A172 (cell line): ENCODE measurements at places on chromosomes 13 and 19.

DNA sequence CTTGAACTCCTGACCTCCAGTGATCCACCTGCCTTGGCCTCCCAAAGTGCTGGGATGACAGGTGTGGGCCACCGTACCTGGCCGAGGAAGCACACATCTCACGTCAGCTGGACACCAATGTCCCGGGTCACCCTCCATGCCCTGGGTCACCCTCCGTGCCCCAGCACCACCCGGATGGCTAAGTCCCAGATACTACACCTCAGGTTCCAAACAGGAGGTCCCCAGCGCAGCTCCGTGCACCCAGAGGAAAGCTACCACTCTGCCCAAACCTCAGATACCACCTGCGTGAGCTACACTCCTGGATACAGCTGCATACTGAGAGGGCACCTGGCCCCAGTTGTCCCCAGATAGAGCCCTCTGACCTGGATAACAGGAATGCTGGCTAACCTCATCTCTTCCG is 14.0 kb downstream of the LRRC4B start:
- DNase-seq, result no peak

- no peak for DNase-seq
These were observed 12.6 kb downstream of the RB1 start for GRCh38 chr13:48315969-48316650.

DNA sequence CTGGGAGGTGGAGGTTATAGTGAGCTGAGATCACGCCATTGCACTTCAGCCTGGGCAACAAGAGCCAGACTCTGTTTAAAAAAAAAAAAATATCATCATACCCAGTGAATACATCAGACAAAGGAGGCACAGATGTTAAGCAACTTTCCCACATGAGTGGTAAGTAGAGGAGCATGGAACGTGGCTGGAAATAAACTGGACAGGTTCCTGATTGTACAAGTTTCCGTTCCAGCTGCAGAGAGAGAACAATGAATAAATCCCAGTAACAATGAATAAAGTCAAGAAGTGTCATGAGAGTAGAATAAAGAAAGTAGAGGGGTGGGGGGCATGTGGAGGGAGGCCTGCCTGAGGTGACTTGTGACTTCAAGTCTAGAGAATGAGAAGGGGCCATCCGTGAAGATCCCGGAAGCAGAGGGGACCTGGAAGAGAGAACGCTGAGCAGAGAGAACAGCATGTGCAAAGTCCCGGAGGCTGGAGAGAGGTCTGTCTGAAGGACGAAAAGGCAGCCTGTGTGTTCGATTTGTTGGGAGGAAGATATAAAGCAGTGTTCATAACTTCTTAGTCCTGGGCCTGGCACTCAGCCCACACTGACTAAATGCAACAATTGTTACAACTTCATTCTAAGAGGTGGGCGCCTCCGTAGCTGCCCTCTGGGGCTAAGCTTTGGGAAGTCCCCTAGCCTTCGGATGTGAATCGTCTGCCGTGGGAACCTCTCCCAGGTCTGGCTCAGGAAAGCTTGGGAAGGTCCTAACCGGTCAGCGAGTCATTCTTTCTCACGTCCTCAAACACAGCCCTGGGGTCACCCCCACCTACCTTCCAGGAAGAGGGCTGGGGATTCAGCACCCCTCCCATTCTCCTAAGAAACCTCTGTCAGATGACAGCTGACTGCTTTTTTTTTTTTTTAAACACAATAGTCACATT is 15.3 kb upstream of the ARHGEF18 start:
- DNase-seq, result peak; percentile 14

DNA sequence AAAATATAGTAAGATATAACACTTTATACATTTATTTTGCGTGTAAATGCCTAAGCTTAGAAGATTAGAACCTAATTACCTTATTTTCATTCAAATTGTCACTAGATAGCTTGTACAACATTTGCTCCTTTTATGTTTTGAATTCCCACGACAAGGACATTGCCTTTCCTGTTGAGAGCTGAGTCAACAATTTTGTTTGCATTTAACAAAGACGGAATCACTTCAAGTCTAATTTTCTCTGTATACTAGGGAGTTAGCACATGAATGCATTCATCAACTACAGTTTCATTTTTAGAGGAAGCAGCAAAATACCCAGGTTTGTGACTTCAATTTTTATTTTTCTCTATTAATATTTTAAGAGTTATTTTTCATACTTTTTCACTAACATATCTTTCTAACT is 48.7 kb upstream of the PCCA start:
- no peak for DNase-seq

- no peak for DNase-seq
These were observed 106.7 kb downstream of the PCCA start for GRCh38 chr13:100195568-100195967.

- DNase-seq, result no peak
These were observed 284.7 kb downstream of the TSHZ3 start for GRCh38 chr19:31064491-31064890.

DNA sequence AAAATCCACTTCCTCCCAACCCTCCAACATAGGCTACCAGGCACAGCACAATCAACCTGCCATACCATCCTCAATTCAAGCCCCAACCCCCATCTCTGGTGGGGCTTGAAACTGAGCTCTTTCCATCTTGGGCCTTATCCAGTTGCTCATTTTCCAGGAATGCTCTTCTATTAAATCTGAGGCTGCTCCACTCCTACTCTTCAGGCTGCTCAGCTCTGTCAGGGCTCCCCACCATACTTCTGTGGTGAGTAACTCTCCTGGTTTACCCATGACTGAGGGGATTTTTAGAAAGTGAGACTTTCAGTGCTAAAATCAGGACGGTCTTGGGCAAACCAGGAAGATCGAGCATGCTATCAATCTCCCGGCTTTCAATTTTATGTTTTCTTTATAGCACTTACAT is 512.8 kb downstream of the LMO7 start:
- peak; percentile 2 for DNase-seq

- DNase-seq, result peak; percentile 6
These were observed 1.5 kb downstream of the ZNF235 start for GRCh38 chr19:44303320-44303719.

DNA sequence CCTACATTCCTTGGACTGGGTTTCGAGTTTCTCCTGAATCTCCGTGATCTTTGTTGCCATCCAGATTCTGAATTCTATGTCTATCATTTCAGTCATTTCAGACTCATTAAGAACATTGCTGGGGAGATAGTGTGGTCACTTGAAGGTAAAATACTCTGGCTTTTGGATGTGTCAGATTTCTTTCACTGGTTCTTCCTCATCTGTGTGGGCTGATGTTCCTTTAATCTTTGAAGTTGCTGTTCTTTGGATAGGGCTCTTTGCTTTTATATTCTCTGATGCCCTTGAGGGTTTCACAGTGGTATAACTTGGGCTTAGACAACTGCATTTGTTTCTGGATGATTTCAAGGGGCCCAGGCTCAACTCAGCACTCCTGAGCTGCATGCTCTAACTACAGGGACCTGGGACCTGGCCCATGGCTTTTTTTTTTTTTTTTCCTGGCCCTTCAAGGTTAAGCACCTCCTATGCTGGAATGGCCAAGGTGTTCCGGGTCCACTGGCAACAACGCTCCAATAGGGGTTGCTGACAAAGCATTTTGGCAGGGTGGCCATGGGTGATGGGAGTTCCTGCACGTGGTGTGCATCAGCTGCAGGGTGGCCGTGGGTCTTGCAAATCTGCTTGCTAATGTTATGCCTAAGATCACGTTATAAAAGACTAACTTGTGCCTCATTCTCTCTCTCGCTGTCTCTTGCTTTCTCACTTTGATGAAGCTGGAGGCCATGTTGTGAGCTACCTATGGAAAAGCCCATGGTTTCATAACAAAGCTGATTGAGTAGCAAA is 5.9 kb upstream of the SIGLEC7 start:
- DNase-seq, result no peak

DNA sequence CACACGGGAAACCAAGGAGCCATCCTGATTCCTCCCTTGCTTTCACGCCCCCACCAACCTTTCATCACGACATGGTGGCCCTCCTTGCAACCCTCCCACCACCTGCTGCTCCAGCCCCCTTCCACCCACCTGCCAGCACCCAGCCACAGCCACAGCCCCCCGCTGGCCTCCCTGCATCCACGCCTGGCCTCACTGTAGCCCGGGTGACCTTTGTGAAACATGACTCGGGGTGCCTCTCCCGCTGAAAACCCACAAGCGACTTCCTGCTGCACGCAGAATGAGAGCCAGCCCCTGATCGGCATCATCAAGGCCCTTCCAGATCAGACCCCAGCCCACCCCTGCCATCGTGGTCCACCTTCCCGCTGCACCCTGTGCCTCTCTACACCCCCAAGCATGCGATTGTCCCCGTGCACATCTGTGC is 14.9 kb downstream of the POP4 start:
- no peak for DNase-seq

DNA sequence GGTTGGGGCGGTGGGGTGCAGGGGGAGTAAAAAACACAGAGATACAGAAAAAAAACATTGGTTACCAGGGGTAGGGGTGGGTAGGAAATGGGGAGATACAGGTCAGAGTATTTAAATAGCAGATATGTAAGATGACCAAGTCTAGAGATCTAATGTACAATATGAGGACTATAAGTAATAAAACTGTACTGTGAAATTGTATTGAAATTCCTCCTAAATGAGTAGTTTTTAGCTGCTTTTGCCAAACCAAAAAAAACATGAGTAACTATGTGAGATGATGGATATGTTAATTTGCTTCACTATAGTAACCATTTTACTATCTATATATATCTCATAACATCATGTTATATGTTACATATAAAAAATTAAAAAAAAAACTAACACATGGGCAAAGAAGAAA is 29.6 kb downstream of the VWA8 start:
- no peak for DNase-seq

DNA sequence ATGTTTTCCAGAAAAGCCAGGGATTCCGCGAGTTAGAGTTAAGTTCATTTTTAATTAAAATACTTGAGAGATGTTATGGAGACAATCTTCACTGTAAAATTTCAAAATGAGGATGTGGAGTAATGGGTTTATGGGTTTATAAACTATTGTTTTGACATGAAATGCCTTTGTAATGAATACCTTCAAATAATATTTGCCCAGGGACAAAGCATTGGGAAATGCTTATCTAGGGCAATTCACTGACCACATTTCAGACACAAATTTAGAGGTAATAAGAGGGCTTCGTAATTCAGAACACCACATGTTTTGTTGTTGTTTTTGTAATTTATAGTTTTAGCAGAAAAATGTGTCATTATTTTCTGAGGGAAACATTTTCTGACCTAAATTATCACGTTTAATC is 241.1 kb upstream of the ATXN8OS start:
- no peak for DNase-seq

DNA sequence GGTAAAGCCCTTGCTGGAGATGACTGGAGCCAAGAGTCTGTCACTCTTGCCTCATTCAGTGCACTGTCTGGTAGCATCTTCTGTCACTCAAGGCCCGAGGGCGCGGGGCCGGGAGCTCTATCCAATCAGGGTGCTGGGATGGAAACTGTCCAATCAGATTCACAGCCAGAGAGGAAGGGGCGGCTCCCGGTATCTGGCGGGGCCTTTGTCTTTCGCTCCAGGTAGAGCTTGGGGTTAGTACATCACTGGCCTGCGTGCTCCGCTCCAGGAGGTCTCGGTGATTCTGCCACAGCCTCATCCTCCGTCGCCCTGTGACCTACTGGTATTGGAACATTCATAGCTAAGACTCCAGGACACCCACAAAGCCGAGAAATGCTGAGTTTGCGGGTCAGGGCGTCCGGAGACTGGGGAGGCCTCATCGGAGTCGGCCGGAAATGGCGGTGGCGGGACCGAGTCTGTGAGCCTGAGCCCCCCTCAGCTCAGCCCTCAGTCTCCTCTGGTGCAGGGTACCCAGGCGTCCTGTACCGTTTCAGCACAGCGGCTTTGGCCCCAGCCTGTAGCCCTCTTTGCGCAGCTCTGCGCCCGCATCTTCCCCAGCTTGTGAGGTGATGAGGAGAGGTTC is 20.6 kb upstream of the ZNF430 start:
- DNase-seq, result no peak

DNA sequence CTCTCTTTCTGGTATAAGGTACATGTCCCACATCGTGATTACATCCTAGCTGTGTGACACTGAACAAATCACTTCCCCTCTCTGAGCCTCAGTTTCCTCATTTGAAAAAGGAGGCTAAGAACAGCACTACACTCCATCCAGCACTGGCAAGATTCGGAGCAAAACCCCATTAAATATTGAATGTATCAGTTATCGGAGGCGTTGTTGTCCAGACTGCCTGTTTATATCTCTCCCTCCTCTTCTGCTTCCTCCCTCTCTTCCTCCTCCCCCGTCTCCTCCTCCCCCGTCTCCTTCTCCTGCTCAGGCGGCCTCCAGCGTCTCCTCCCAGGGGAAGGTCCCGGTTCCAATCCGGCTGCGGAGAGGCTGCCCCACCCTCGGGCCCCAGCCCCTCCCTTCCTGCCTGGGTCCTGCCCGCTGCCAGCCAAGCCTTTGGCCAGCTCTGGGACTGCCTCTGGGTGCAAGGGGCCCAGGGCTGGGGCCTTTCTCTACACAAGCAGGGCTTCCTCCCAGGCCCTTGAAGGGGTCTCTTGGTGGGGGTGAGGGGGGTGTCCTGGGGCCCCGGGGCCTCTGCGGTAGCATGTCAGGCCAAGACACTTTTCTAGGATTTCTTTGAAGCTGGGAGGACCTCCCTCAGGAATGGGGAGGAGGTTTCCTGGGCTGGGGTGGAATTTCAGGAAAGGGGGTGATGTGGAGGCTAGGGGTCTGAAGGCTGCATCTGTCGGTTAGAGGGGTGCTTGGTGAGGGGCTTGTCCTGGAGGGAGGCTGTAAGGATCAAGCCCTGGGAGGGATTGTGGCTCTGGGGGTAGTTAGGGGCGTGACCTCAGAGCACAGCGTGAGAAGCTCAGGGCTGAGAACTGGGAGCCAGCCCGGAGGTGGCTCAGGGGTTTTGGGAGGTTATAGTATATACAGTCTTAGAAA is 1.9 kb downstream of the RRAS start:
- DNase-seq, result peak; percentile 81

GRCh38 chr19:18855647-18856384 is 24.1 kb downstream of the UPF1 start:
- DNase-seq, result no peak

DNA sequence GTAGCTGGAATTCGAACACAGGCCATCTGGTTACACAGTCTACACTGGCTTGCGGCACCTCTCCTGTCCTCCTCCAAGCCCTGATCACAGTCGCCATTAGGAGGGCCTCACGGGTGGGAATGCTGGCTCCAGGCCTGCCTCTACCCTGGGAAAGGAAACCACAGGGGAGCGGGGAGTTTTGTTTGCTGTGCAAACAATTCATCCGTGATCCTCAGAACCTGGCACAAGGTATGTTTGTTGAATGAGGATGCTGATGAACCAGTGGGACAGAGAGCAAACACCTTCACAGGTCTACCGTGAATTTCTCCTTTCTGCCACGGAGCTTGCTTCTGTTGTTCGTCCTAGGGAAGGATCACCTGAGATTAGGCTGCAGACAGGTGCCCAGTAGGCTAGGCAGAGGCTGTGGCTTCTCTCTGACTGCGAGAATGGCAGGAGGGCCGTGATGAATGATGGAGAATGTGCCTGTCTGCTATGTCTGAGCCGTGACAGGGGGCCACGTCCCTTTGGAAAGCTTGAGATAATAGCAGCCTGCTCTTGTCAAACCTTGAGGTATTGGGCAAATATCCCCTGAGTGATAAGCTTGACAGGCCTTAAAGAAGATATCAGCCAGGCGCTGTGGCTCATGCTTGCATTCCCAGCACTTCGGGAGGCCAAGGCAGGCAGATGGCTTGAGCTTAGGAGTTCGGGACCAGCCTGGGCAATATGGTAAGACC is 36.7 kb downstream of the PIN1 start:
- no peak for DNase-seq
